ENCODE measurements at places on chromosomes 13 and 19.

GRCh38 chr19:30338878-30339623 lies 33.1 kb upstream of the ZNF536 start:
- no peak for DNase-seq

GRCh38 chr13:30762643-30763042 lies 27.3 kb downstream of the ALOX5AP start:
- DNase-seq = no peak

- DNase-seq = no peak
Measured at GRCh38 chr13:64556376-64556775, 2673.8 kb downstream of the PCDH9 start.

- DNase-seq = peak; percentile 36
Measured at GRCh38 chr13:20482275-20482761, 43.3 kb downstream of the CRYL1 start.

DNA sequence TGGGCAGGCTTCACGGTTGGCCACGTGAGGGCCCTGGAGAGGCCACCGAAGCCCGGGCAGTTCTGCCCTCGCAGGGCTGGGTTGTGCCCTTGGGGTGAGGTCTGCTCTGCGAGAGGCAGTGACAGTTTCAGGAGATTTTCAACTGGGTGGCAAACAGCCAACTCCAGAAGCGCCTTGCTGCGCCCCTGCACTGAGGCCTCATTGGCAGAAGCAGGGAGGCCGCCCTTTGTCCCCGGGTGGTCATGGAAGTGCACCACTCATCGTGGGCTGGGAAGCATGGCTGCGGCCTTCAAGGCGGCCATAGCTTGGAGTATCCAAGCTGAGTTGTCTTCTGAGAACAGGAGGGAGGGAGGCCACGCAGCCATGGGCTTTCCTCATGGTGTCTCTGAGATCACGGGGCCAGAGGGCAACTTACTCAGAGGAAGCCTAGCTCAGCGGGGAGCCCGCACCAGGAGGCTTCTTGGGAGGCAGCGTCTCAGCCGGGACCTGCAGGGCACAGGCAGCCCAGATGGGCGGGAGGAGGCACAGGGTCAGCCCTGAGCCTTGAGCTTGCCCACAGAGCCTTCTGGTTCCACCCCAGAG lies 14.8 kb downstream of the PLEKHJ1 start:
- DNase-seq = no peak

- DNase-seq = no peak
Measured at GRCh38 chr13:99501848-99502301, 603 bp downstream of the TM9SF2 start.

DNA sequence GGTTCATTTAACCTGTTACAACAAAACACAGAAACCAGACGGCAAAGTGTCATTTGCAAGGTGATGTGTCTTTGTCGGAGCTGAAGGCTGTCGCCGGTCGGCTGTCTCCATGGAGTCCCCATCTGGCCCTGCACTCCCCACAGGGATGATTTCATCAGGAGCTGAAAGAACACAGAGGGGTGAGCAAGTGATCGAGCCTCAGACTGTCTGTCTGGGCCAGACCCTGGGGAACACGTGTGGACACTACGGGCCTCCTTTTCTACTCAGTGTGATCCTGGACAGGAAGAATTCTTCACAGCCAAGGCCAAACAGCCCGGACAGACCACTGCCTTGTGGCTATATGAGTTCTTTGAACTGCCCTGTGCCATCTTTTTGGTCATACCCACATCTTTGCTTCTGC lies 85.1 kb downstream of the RNASEH2B start:
- DNase-seq = no peak

- no peak for DNase-seq
Measured at GRCh38 chr19:17327654-17328516, 6.8 kb downstream of the ANO8 start.

DNA sequence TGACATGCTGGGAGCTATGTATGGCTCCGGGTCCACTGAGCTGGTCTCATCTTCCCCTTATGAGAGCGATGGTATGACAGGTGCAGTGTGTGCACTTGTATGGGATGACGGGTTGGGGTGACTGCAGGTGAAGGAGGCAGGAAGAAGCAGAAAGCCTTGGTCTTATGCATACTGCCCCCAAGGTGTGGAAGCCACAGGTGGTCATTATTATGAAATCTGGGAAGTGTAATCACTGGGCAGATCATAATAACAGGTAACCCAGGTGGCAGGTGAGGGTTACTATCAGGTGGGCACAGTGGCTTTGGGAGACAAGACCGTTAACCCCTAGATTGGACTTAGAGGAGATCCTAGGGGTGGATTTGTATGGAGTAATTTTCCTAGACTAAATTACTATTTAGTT lies 118.0 kb downstream of the RFC3 start:
- DNase-seq = no peak

DNA sequence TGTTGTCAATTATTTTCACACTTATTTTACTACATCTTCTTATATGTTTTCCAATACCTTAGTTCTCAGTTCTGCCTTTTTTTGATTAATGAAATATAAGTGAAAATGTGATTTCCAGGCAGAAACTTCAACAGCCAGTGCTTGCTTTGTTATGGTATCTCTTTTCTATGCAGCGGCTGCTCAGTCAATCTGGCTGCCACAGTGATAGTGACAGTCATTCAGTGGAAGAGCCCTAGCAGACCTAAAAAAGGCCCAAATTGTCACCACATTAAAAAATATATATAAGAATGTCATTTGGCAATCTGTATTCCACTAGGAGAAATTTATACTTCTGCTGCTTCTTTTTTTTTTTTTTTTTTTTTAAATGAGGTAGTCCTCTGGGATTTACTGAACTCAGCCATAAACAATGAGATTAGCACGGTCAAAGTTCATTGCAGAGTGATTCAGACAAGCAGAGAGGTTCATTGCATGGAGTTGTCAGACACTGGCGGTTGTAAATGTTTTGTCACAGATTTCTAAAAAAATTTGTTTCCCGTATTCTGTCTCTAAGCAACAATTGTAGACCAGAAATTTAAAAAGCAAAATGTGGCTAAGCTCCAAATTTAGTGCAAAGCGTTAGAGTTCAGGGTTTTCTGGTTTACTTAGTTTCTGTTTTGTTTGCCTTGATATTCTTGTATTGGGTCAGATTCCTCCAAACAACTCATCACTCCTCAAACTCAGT lies 94.7 kb upstream of the PRR20A start:
- DNase-seq = no peak

- DNase-seq = peak; percentile 7
Measured at GRCh38 chr19:46388311-46389095, 24.9 kb downstream of the CCDC8 start.
